Activated naive CD4-positive, alpha-beta T cell treated with anti-CD3 and anti-CD28 coated beads for 36 hours (primary cell): ENCODE measurements at places on chromosomes 5 and 9. TPM values are rescaled to one million over a fixed set of nuclear protein-coding genes. Genes with fewer than 3 reads are reported as not detected.

The C9orf153 gene
- total RNA-seq, result 0.31 TPM

The IL33 gene
- not detected for total RNA-seq

The INSL6 gene
- not detected for total RNA-seq

The NME5 gene
- not detected for total RNA-seq

The SLC34A3 gene
- total RNA-seq, result not detected

The ST8SIA4 gene
- 16.2 TPM for total RNA-seq

The SH2D3C gene
- total RNA-seq, result 27.3 TPM

The GHR gene
- total RNA-seq, result not detected

The STPG3 gene
- not detected for total RNA-seq

- peaks cover 73% of the 10 kb centered on the region for H3K4me1 ChIP-seq
- no peaks in the 10 kb centered on the region for H3K27me3 ChIP-seq
- DNase-seq, result no peak
- H3K36me3 ChIP-seq, result peaks cover 30% of the 10 kb centered on the region
Observed at GRCh38 chr9:6428940-6429889, 16.2 kb downstream of the UHRF2 start.

DNA sequence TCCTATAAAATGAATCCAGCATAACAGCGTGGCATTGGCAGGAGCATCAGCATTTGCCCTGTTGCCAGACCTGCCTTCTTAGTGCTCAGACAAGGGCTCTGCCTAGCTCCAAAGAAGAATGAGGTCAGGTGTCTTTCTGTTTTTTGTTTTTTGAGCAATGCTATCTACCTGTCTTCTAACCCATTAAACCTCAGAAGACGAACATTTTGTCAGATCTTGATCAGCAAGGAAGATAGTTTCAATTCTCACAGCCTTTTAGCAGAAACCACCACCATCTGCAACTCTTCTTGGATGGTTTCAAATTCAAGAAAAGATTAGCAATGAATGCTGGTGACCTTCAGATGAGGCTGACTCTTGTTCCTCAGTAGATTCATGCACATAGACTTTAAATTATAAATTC is 103.5 kb upstream of the IQGAP2 start:
- H3K4me1 ChIP-seq, result peaks cover 18% of the 10 kb centered on the region
- no peak overlapping the region for H3K27ac ChIP-seq
- no peaks in the 10 kb centered on the region for H3K27me3 ChIP-seq
- no peak for DNase-seq
- H3K36me3 ChIP-seq, result no peaks in the 10 kb centered on the region
- H3K4me3 ChIP-seq, result no peak overlapping the region

- peak overlapping the region; percentile 56 for H3K4me3 ChIP-seq
- DNase-seq, result no peak
- H3K36me3 ChIP-seq, result peaks cover 7% of the 10 kb centered on the region
- no peaks in the 10 kb centered on the region for H3K27me3 ChIP-seq
- peaks cover 44% of the 10 kb centered on the region for H3K4me1 ChIP-seq
- H3K27ac ChIP-seq, result no peak overlapping the region
Observed at GRCh38 chr9:33820231-33820745, 3.3 kb downstream of the UBE2R2 start.

DNA sequence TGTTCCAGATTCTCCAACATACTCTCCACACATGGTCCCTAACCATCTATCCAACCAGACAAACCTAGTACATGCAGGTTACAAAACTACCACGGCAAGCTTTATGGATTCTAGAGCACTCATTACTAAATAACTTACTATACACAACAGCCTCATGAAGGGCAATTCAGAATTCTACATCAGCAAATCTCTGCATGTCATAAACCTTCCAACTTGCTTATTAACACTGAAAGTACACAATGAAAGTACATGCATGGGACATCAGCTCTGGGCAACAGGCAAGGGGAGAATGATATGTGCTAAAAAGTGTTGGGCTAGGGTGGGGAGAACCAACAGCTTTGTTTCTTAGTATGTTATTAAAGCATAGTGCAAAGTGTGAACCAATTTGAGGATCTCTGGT is 70.4 kb downstream of the TLE1 start:
- no peak overlapping the region for H3K4me3 ChIP-seq
- H3K27ac ChIP-seq, result no peak overlapping the region
- H3K4me1 ChIP-seq, result peaks cover 11% of the 10 kb centered on the region
- no peak for DNase-seq
- no peaks in the 10 kb centered on the region for H3K36me3 ChIP-seq
- no peaks in the 10 kb centered on the region for H3K27me3 ChIP-seq

GRCh38 chr9:13787234-13787833 is 507.8 kb upstream of the MPDZ start:
- H3K27ac ChIP-seq, result no peak overlapping the region
- H3K4me1 ChIP-seq, result no peaks in the 10 kb centered on the region
- no peaks in the 10 kb centered on the region for H3K36me3 ChIP-seq
- no peaks in the 10 kb centered on the region for H3K27me3 ChIP-seq

DNA sequence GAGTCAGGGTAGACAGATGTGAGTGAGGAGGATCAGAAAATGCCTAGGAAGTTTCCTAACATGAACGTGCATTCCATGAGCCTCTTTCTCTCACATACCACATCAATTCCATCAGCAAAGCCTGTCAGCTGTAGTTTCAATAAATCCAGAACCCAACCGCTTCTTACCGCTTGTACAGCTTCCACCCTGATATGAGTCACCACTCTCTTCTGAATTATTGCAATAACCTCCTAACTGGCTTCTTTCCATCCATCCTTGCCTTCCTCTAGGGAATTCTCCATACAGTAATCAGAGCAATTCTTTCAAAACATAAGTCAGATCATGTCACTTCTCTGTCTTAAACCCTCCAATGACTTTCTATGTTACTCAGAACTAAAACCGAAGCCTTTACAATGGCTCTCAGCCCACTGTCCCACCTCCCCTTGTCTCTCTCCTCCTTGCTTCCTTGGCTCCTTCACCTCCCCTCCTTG is 8.1 kb upstream of the RAD23B start:
- peaks cover 17% of the 10 kb centered on the region for H3K27me3 ChIP-seq
- no peak overlapping the region for H3K4me3 ChIP-seq
- H3K4me1 ChIP-seq, result no peaks in the 10 kb centered on the region
- H3K27ac ChIP-seq, result no peak overlapping the region
- no peak for DNase-seq

DNA sequence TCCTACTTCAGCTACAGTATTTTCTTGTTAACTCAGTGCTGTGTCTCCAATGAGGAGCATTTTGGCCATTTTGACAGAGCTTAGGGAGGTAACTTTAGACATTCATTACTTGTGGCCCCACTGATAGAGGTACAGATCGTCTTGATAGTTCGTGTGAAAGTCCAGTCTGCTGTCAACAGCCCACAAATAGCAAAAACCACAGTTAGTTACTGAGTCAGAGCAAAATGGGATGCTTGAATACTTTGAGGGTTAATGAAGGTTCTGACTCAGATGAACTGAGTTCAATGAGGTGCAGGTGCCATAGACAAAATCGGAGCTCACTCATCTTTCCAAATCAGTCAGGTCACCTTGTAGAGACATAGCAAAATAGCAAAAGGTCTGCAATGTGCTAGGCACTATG is 163.1 kb upstream of the TLE4 start:
- H3K27ac ChIP-seq, result no peak overlapping the region
- H3K27me3 ChIP-seq, result no peaks in the 10 kb centered on the region
- H3K4me1 ChIP-seq, result no peaks in the 10 kb centered on the region
- no peaks in the 10 kb centered on the region for H3K36me3 ChIP-seq
- DNase-seq, result no peak

DNA sequence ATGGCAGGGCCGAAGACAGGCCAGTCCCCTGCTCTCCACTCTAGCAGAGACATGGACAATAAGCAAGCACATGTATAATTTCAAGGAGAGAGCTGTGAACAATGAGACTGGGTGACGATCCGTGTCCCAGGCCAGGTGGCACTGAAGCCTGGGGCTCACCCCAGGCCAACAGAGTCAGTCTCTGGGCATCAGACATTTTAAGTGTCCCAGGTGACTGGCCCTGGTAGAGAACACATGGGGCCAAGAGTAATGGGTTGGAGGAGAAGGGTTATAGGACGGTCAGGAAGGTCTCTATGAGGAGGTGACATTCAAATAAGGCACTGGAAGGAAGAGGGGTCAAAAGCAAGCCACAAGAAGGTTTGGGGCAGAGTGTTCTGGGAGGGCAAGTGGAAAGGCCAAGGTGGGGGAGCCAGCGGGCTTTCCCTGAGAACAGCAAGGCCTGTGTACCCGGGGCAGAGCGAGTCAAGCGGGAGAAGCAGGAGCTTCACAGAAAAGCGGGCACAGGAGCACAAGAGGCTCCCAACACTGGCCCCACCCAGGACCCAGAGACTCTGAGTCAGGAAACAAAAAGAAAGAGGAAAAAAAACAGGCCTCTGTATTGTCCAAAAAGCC is 1.1 kb upstream of the AKNA start:
- H3K36me3 ChIP-seq, result peaks cover 52% of the 10 kb centered on the region
- H3K4me3 ChIP-seq, result peak overlapping the region; percentile 97

- H3K27me3 ChIP-seq, result peaks cover 25% of the 10 kb centered on the region
- H3K36me3 ChIP-seq, result no peaks in the 10 kb centered on the region
- DNase-seq, result no peak
- H3K4me1 ChIP-seq, result no peaks in the 10 kb centered on the region
Observed at GRCh38 chr5:7419846-7420245, 23.9 kb downstream of the ADCY2 start.

DNA sequence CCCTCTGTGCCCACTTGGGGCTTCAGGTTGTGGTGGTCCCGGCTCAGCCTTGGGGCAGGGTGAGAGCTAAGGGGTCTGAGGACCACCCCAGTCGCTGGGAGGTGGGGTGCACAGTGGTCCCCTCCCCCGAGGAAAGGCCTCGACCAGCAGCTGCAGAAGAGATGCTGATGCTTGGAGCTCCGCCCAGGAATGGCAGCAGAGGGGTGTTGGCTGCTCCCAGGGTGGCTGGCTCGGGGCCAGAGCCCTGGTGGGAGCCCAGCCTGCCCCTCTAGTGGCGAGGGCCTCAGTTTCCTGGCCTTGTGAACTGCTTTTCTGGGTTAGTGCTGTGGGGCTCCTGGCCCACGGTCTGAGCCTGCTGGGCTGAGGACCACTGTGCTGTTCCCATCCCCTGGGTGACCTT is 1.2 kb downstream of the DIPK1B start:
- DNase-seq, result no peak
- no peak overlapping the region for H3K27ac ChIP-seq
- H3K36me3 ChIP-seq, result no peaks in the 10 kb centered on the region
- H3K4me1 ChIP-seq, result peaks cover 4% of the 10 kb centered on the region

DNA sequence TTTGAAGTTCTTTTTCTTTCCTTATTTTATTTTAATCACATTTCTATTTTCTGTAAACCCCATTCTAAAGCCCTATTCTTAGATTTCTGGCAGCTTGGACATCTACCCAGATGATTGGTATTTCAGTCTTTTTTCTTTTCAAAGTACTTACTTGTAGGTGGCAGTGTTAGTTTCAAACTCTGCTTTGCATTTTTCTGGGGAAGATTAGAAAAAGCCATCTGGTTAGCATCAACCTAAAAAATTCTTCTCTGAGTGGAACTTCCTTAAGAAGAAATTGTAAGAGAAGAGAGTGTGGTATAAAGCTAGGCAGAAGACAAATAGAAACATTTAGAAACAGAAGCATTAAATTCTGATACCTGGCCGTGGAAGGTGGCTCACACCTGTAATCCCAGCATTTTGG is 17.2 kb upstream of the TENT2 start:
- no peak overlapping the region for H3K4me3 ChIP-seq
- no peak for DNase-seq

- peaks cover 11% of the 10 kb centered on the region for H3K36me3 ChIP-seq
Observed at GRCh38 chr9:567128-567746, 274.3 kb upstream of the DMRT1 start.

- H3K36me3 ChIP-seq, result no peaks in the 10 kb centered on the region
- H3K4me3 ChIP-seq, result no peak overlapping the region
- DNase-seq, result no peak
- no peaks in the 10 kb centered on the region for H3K4me1 ChIP-seq
- peaks cover 5% of the 10 kb centered on the region for H3K27me3 ChIP-seq
Observed at GRCh38 chr9:8489835-8490234, 690.3 kb upstream of the DMAC1 start.

DNA sequence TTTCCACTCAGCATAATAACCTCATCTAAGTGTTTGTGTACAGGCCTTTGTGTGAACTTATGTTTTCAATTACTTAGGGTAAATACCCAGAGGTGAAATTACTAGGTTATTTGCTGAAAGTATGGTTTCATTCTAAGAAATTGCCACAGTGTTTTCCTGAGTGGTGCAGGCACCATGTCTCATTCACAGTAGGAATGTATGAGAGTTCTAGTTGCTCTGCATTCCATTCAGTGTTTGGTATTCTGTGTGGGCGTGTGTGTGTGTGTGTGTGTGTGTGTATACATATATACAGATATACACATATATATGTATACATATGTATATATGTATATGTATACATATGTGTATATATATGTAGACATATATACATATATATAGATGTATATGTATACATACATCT is 8.8 kb upstream of the SVEP1 start:
- no peak overlapping the region for H3K27ac ChIP-seq
- no peaks in the 10 kb centered on the region for H3K4me1 ChIP-seq

DNA sequence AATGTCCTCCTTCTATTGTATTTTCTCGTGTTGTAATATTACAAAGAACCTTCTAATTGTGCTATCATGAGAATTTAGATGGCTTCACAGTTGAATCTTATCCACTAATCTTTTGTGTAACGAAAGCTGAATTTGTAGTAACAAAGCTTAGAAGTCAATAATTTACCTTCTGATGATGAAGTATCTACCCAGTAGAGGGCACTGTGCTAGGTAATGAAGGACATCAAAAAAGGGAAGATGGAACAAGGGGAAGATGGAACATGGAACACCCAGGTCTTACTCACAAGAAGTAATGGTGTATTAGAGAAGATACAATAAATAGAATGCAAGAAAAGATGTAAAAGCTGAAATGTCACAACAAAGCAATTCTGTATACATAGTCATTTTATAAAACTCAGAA is 131.0 kb upstream of the CCNG1 start:
- H3K27ac ChIP-seq, result no peak overlapping the region
- DNase-seq, result no peak
- H3K4me3 ChIP-seq, result no peak overlapping the region

DNA sequence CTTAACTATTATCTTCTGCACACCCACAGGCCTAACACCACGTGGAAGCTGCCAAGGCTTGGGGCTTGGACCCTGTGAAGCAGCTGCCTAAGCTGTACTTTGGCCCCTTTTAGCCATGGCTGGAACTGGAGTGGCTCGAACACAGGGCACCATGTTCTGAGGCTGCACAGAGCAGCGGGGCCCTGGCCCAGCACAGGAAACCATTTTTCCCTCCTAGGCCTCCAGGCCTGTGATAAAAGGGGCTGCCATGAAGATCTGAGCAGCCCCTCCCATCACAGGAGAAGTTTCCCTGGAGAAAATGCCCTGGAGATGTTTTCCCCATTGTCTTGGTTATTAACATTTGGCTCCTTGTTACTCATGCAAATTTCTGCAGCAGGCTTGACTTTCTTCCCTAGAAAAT is 126.3 kb downstream of the MELK start:
- H3K36me3 ChIP-seq, result peaks cover 3% of the 10 kb centered on the region
- H3K27ac ChIP-seq, result no peak overlapping the region
- no peaks in the 10 kb centered on the region for H3K4me1 ChIP-seq
